ENCODE measurements at places on chromosomes 6 and 20.
A peak's percentile ranks its signal among the peaks of the same experiment; 100 is the strongest.

DNA sequence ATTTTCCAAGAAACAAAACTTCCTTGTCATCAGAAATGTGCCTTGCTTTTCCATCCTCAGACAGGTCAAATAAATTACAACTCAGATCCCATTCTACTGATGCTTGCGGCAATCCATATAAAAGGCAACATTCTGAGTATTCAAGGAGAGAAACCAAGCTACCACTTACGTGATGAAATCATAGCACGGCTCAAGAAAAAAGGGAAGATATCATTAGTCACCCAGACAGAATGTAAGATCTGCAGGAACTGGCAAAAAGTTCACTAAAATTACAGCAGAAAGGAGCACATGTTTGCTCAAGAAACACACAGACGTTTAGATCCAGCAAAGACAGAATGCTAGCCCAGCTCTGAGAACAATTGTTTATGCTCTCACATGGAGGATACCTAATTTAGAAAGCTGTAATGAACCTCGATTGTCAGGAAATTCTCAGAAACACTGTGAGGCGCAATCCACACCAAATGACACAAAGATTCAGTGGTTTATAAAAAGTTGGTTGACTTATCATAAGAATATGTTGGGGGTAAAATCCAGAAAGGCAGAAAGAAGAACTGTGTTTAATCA is 304.2 kb downstream of the ADGRG6 start:
- DNase-seq = no peak

GRCh38 chr6:4885341-4885933 is 109.2 kb downstream of the CDYL start:
- no peak for DNase-seq

GRCh38 chr6:1287103-1287591 is 24.8 kb upstream of the FOXQ1 start:
- no peak for DNase-seq

GRCh38 chr20:34385464-34385863 is 22.4 kb downstream of the ITCH start:
- no peak for DNase-seq

GRCh38 chr6:37636801-37637561 is 60.7 kb downstream of the MDGA1 start:
- DNase-seq = no peak

GRCh38 chr6:161235776-161236633 is 37.9 kb downstream of the AGPAT4 start:
- no peak for DNase-seq

- no peak for DNase-seq
Measured at GRCh38 chr6:47034926-47035325, 7.2 kb downstream of the ADGRF1 start.

- DNase-seq = no peak
Measured at GRCh38 chr6:112571488-112572270, 224.5 kb downstream of the RFPL4B start.

DNA sequence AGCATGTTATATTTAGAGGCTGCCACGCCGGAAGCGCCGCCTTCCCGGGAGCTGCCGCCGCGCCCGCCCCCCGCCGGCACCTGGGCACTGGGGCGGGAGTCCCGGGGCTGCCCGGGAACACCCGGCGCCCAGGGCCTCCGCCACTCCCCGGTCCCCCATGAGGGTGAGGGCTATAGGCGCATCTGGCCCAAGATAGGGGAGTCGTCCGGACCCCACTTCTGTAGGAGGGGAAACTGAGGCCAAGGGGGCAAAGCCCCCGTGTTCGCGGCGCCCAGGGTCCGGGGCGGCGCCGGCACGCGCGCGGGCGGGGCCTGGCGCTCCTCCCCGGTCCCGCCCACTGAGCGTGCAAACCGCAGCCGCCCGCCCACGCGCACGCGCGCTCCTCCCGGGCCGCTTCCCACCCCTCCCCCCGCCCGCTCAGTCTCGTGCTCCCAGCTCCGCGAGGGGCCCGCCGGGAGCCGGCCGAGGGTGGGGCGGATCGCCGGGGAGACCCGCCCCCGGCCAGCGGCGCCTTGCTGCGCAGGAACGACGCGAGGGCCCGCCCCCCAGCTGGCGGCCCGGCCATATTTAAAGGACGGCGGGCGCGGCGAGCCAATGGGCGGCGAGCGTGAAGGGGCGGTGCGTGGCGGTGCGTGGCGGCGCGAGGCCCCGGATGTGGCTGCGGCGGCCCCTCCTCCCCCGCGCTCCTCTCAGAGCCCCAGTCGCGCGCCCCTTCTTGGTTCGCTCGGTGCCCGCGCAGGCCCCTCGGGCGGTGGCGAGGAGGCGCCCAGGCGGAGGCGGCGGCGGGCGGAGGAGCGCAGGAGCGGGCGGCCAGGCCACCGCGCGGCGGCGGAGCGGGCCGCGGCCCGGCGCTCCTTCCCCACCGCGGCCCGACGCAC is at the start of gene LSM14B:
TSS of gene LSM14B (plus strand) at position 700 of the 878 bp plus-strand sequence. CDS start 192 bp downstream, outside the sequence.
- DNase-seq = peak; percentile 99

- DNase-seq = no peak
Measured at GRCh38 chr6:148565930-148566663, 180.7 kb upstream of the UST start.

GRCh38 chr6:137099689-137100403 is 55.1 kb upstream of the IL20RA start:
- no peak for DNase-seq

DNA sequence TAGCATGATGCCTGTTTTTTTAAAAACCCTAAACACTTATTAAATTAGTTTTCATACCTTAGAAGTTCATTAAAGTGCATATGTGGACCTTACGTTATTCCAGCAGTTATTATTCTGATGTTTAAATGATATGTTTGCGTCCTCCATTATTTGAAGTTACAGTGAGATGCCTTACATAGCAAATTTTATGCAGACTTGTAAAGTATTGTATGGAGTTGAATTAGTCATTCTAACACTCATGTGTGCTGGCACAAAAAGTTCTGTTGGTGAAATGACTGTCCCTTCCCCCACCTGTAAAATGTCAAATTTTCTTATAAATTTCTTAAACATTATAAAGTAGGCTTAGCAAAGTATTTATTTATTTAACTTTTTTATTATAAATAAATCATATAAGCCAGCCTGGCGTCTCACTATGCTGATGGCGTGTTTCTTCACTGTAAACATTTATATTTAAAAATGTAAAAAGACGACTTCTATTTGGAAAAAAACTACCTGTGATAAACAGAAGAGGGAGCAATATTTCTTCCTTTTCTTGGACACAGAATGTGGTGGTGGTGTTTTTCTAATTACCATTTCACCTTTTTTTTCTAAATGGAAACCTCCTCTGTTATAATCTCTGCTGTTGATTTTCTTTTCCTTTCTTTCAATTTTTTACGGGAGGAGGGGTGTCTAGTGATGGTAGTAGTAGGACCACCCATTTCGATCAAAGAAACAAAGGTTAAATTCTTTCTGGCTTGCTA is 155.4 kb downstream of the RFPL4B start:
- no peak for DNase-seq

- no peak for DNase-seq
Measured at GRCh38 chr6:131258816-131259476, 123.7 kb downstream of the AKAP7 start.

DNA sequence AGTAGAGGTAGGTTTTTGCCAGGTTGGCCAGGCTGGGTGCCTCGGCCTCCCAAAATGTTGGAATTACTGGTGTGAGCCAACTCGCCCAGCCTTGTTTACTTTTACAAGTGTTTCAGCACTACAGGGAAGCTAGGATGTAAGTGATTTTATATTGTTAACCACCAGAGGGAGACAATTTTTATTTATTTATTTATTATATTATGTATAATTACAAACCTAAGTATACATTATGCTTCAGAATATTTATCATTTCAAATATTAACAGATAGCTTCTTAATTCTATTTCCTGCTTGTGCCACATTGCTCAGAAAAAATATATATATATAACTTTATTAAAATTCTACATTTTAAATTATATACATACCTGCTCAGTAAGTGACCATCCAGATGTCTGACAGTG is 9.8 kb downstream of the MMUT start:
- DNase-seq = no peak

- no peak for DNase-seq
Measured at GRCh38 chr6:15269011-15269410, 23.1 kb downstream of the JARID2 start.

GRCh38 chr6:16902502-16902901 is 141.2 kb upstream of the ATXN1 start:
- DNase-seq = no peak

DNA sequence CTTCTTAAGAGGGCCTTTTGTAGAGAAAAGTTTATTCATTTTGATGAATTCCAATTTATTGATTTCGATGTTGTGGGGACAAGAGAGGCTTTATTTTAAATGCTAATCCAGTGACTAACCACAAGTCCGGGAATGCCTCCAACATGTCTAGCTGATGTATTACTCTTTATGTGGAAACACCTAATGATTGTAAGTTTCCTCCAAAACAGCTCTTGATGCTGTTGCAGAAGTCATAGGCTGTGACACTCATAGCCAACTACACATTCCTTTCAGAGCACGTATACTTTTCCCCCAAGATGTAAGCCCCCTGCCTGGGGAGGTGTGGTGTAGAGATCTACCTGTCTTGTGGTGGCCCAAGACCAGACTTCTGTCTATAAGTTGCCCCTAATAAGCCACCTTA is 61.3 kb upstream of the RNF24 start:
- no peak for DNase-seq

GRCh38 chr6:145829102-145829501 is 14.5 kb upstream of the FBXO30 start:
- no peak for DNase-seq

DNA sequence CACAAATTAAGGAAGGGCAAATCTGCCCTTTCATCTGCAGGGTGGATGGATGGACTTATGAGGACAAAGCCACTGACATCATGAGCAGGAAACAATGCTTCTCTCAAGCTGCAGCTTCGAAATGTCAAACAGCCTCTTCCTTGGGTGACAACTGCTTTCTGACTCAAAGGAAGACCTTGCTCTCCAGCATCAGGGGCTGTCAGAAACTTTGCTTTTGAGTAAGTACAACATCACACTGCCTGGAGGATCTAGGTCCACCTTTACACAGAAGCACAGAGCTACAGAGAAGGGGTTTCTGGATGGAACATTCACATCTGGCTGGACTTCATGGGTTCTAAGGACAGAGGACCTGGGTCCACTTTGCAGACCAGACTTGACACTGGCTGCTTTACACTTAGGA is 5.9 kb downstream of the CST1 start:
- no peak for DNase-seq

DNA sequence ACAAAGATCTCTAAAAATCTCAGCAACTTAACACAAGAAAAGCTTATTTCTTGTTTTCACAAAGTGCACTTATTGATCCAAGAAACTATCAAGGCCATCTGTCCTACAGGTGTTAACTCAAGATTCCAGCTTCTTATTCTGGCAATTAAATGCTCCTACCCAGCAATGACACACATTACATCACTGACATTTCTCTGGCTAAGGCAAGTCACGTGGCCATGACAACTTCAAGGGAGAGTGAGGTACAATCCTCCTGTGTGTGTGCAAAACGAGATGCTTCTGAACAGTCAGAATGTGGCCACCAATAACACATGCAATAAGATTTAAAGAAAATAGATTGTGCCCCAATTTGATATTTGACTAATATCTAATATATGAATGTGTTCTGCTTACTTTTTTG is 169.3 kb upstream of the BTBD3 start:
- no peak for DNase-seq

DNA sequence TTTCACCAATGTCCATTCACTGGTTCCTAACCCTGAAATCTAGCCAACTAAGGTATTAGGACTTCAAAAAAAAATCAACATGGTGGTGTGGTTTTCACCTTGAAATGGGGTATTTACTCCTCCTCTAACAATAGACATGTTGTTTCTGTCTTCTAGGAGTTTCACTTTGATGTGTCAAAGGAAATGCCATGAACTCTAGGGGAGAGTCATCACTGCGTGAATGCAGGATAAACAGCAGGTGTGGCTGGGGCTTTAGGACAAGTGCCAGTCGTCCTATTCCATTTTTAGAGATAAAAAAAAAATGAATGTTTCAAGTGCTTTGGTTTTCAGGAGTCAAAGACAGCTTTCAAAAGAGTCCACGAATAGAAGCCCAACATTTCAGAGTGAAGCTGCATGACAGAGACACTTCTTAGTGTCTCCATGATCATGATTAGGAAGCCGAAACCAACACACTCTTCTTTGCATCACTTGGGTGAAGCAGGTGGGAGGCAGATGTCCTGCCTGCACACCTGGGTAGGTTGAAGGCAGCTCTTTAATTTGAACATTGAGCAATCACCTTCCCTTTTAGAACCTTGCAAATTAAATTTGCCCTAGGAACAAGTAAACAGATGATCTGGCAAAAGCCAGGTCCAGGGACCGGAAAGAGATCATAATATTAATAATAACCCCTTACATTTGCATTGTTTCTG is 328.5 kb upstream of the PRDM1 start:
- DNase-seq = no peak

- DNase-seq = no peak
Measured at GRCh38 chr6:45916692-45917091, 99.0 kb downstream of the CLIC5 start.

GRCh38 chr6:72554761-72555221 is 67.1 kb upstream of the KCNQ5 start:
- no peak for DNase-seq

DNA sequence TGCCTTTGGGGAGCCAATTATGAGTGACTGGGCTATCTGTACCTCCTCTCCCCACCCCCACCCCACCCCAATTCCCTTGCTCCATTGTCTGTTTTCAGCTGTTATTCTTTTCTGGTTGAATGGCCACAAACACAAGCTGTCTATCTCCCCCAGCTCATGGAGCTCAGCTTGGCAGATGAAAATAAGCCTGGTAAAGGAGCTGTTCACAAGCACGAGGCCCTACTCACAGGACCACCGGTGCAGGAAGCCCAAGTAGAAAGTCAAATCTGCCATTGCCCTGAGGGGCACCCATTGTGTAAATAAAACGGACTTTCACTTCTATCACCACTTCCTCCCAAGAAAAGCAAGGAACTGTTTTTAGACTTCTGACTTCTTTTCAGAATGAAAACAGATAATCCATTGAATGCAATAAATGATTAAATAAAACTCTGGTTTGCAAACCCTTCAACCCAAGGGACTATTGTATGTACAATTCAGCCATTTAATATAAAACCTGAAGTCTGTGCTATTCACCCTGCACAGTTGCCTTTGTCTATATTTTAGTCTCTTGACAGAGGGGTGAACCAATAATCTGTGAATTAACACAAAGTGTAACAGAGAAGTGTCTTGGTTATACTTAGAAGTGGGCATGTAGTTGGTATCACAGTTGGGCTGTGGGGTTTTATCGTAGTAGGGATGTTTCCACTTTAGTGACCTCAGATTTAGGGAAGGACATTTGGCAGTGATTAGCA is 27.7 kb downstream of the RIPOR2 start:
- DNase-seq = no peak

GRCh38 chr6:54846243-54846856 is at the start of gene FAM83B:
Gene FAM83B, plus strand, starts transcription at chr6:54846771. Its CDS starts 23,476 bp downstream, at chr6:54870247.
- no peak for DNase-seq

DNA sequence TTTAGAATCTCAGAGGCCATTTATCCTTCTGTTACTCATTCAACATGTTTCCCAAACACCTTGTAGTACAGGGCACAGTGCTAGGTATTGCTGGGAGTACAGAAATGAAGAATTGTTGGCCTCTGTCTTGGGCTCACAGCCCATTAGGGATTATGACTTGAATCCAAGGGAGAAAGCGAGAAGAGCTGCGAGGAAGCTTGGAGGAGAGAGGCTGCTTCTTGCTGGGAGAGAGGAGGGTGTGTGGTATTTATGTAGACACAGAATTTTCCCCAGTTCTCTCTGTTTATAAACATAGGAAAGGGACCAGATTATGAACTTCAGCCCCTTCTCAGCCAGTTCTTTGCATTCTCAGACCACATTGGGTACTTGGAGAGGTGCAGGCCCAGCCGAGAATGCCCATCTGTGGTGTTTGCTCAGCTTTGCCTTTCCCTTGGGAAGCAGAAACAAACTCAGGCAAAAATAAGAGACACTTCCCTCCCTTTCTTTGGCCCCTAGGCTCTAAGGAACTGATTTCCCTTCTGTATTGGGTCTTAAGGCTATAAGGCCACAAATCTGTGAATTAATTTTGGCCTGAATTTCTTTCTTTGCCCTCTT is 17.9 kb downstream of the CHMP4B start:
- no peak for DNase-seq
